ENCODE measurements at places on chromosomes 4 and X.

DNA sequence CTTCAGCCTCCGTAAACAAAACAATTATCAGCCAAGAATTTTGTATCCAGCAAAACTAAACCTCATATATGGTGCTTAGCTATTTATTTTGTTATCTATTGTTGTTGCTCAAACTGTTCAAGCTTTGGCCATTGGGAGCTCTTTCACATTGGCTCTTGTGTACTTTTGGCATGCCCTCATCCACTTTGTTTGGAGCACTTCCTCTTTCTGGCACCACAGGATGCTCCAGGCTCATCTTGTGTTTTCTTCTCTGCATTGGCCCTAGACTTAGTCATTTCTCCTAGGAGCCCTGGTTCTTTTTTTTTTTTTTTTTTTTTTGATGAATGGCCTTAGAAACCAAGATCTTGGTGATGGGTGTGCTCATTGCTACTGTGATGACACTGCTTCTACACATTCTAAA, 74.5 kb downstream of the DIPK2B start:
- no peak for DNase-seq

GRCh38 chr4:176622251-176622948, 170.3 kb downstream of the VEGFC start:
- DNase-seq: no peak

DNA sequence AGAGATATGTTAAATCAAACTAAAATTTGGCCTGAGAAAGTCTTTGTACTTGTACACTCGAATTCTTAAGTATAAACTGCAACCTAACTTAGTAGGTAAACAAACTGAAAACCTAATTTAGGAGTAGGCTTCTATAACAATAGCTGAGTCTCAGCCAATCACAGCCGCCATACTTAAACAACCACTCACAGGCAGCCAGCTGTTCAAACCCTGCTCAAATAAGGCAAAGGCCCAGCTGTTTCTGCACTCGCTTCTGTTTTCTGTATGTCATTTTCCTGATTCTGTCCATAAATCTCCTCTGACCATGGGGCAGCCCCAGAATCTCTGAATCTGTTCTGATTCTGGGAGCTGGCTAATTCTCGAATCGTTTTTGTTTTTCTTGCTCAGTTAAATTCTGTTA, 7.8 kb upstream of the PLS3 start:
- DNase-seq: no peak

DNA sequence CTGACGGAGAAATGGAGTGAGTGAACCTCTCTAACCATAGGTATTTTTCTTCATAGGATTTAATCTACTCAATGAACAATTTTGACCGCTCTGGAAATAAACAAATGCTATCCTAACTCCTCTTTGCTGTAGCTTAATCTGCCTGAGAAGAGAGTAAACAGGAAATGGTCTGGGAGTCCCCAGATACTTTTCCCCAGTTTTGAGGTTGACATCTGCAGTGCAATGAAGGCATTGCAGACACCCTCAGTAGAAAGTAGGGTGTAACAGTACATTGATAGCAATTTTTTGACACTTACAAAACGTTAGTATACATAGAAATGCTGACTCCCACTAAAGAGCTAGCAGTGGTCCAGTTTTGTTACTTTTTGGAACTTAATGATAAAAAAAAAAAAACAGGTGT, 495.9 kb upstream of the FAM241A start:
- DNase-seq: no peak

- no peak for DNase-seq
Measured at GRCh38 chr4:99038213-99038612, 42.7 kb downstream of the METAP1 start.

GRCh38 chrX:40780082-40780481, 44.7 kb upstream of the MED14 start:
- no peak for DNase-seq

- DNase-seq: no peak
Measured at GRCh38 chr4:7971881-7972500, 32.3 kb upstream of the AFAP1 start.
